ENCODE measurements at places on chromosomes 13 and 19.

DNA sequence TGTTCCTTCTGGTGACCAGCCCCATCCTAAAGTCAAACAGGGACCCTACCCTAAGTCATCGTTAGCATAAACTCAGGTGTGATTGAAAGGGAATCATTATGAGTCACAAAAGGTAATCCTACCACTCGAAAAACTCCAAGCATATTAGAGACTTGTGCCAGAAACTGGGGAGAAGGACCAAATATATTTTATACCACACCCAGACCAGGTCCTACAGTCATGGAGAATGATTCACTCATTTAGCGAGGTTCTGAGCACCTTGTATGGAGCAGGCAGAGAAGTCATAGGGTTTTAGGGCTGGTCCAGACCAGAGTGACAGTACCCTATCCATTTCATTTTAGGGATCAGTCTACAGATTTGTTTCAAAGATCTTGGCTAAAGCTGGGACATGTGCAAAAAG lies 149.5 kb downstream of the SLC7A1 start:
- no peak for DNase-seq

DNA sequence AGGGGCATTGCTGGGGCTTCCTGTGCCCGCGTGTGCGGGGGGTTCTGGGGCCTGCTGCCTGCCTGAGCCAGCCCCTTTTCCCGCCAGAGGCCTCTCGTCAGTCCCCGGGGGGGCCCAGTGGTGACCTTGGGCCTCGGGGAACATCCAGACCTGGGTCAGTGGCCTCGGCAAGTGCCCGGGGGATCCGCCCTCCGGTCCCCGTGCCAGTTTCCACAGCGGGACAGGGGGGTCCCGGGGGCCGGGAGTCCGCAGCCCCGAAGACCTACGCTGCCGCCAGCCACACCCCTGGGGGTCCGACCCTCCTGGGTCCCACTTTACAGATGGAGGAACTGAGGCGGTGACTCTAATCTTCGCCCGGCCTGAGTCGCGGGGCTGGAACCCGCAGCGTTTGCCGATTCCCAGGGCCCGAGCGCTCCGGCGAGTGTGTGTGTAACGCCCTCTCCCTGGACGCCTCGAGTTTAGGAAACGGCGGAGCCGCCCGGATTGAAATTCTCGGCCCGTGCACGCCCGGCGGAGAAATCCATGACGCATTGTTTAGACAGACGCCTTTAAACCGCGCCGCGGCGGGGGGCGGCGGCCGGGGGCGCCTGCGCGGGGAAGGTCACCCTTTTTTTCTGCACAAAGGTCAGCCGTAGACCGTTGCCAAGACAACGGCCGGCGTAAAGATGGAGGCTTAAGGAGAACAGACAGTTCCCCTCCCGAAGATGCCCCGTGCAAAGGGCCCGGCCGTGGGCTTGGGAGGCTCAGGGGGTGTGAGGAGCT lies 39.3 kb downstream of the EFNA2 start:
- no peak for DNase-seq

GRCh38 chr13:52450012-52450792 lies at the start of gene VPS36:
Gene VPS36 (minus strand): TSS chr13:52450634. CDS start chr13:52450594, 40 bp downstream.
- DNase-seq: peak; percentile 87

DNA sequence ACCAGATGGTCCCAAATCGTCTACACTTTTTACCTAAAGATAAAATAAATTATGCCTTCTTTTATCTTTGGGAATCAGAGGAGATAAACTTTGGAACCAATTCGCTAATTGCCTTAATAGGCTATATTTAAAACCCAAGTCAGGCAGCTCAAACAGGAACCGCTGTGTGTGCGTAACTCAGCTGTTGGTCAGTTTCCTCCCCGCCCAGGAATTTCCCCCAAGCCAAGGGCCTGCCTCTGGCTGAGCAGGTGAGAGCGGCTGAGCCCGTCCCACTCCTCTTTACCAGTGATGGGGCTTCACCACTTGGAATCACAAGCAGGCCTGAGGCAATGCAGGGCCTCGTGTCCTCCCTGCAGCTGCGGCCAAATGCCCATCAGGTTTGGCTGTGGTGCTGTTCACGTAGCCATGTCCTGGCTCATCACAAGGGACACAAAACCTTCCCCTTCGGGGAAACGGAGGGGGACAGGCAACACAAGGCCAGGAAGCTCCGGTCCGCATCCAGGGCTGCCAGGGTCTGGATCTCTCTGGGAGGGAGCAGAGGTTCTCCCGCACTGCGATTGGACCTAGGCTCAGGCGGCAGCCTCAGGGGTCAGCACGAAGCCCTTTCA lies 503 bp upstream of the SLC7A9 start:
- no peak for DNase-seq

- no peak for DNase-seq
Measured at GRCh38 chr13:113765564-113765910, 6.5 kb downstream of the TMEM255B start.

All from stimulated activated CD8-positive, alpha-beta memory T cell treated with anti-CD3 and anti-CD28 coated beads, Interleukin-7, amount 100 ng/mL, for 24 hours (primary cell).